Glutamatergic neuron (in vitro differentiated cells): ENCODE measurements at places on chromosomes 16 and 17.

GRCh38 chr16:82439678-82440293, 187.0 kb upstream of the CDH13 start:
- no peak overlapping the region for H3K4me3 ChIP-seq
- H3K27ac ChIP-seq, result no peak overlapping the region
- no peaks in the 10 kb centered on the region for H3K4me1 ChIP-seq
- H3K27me3 ChIP-seq, result no peaks in the 10 kb centered on the region

DNA sequence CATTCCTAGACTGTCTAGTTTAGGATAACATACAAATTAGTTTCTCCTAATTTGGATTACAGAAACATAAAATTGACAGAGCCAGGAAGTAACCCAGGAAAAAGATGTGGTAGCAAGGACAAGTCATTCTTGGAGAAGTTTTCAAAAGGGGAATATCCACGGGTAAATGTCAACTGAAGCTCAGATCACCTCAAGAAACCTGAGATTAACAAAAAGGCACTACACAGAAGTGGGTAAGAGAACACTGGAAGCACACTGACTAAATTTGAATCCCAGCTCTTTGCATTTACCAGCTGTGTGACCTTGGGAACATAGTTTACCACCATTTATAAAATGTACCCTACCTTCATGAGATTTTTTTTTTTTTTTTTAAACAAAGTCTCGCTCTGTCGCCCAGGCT, 39.4 kb downstream of the TRAF4 start:
- no peak for DNase-seq
- no peak overlapping the region for H3K4me3 ChIP-seq
- no peaks in the 10 kb centered on the region for H3K27me3 ChIP-seq
- H3K36me3 ChIP-seq, result no peaks in the 10 kb centered on the region
- H3K4me1 ChIP-seq, result no peaks in the 10 kb centered on the region

GRCh38 chr17:58337210-58337599, 8.6 kb upstream of the TSPOAP1 start:
- peaks cover 20% of the 10 kb centered on the region for H3K4me1 ChIP-seq
- no peak overlapping the region for H3K4me3 ChIP-seq
- H3K36me3 ChIP-seq, result no peaks in the 10 kb centered on the region
- H3K27me3 ChIP-seq, result peaks cover 6% of the 10 kb centered on the region

DNA sequence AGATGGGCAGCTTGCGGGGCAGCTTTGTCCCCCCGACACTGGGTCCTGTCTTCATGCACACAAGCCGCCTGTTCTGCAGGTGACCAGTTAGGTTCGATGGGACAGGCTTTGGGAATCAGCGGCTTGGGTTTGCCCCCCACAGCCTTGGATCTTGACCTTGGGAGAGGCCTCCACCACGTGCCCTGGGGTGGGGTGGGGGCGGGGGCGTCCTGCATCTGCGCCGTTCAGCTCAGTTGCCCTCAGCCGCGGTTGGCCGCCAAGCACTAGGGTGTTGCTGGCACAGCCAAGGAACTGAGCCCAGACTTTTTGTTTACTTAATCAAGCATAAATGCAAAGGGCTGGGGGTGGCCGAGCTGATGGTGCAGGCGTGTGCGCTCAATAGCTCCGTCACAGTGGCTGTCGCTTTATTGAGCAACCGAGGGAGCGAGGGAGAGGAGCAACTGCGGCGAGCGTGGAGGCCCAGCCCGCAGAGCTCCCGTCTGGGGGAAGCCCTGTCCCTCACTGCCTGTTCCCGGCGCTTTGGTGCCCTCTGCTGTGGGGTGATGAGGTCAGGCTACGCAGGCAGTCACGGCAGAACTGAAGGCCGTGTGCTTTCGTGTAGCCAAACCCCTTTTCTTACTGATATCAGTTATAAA, 33.9 kb downstream of the JPH3 start:
- DNase-seq, result peak; percentile 93
- peaks cover 7% of the 10 kb centered on the region for H3K36me3 ChIP-seq
- H3K27ac ChIP-seq, result no peak overlapping the region
- H3K4me3 ChIP-seq, result no peak overlapping the region
- H3K4me1 ChIP-seq, result no peaks in the 10 kb centered on the region

- H3K27me3 ChIP-seq, result peaks cover 2% of the 10 kb centered on the region
- no peak overlapping the region for H3K4me3 ChIP-seq
- H3K36me3 ChIP-seq, result no peaks in the 10 kb centered on the region
- H3K4me1 ChIP-seq, result no peaks in the 10 kb centered on the region
- no peak for DNase-seq
Measured at GRCh38 chr17:40582328-40582901, 17.1 kb upstream of the CCR7 start.

DNA sequence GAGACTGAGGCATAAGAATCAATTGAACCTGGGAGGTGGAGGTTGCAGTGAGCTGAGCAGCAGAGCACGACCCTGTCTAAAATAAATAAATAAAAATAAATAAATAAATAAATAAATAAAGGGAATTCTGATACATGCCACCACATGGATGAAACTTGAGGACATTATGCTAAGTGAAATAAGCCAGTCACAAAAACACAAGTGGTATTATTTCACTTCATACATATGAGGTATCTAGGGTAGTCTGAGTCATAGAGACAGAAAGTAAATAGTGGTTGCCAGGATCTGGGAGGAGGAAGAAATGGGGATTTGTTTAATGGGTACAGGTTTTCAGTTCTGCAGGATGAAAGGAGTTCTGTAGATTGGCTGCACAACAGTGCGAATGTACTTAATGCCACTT, 16.3 kb downstream of the PIPOX start:
- peaks cover 2% of the 10 kb centered on the region for H3K27me3 ChIP-seq
- no peaks in the 10 kb centered on the region for H3K36me3 ChIP-seq
- peaks cover 35% of the 10 kb centered on the region for H3K4me1 ChIP-seq
- no peak overlapping the region for H3K27ac ChIP-seq
- no peak for DNase-seq

DNA sequence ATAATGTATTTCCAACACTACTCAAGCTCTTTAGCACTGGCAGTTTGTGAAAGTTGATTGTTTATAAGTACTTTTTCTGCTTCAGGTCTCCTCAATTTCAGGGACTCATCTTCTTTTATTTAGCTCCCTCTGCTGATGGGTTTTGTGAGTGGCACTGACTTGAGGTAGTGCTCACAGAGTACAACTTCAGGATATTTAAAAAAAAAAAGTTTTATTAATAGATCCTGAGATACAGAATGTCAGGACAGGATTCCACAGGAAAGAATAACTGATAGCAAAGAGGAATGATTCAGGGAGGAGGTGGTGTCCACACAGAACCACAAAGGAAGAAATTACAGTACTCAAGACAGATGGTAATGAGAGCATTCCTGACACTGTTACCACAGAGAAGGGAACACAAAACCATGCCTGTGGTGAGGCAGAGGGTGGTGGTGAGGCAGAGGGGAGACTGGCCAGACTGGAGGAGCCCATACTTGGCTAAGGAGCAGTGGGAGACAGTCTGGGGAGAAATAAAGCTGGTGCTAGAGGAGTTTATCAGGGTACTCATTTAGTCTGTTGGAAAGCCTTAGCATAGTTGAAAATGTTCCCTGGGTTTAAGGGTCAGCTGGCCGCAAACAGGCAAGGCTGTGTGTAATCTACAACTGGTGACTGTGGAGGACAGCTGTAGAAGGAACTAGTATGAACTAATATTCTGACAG, 63.7 kb downstream of the SPAG9 start:
- peak overlapping the region; percentile 93 for H3K27ac ChIP-seq
- peak; percentile 37 for DNase-seq
- H3K27me3 ChIP-seq, result no peaks in the 10 kb centered on the region
- H3K4me1 ChIP-seq, result peaks cover 14% of the 10 kb centered on the region
- peak overlapping the region; percentile 50 for H3K4me3 ChIP-seq

DNA sequence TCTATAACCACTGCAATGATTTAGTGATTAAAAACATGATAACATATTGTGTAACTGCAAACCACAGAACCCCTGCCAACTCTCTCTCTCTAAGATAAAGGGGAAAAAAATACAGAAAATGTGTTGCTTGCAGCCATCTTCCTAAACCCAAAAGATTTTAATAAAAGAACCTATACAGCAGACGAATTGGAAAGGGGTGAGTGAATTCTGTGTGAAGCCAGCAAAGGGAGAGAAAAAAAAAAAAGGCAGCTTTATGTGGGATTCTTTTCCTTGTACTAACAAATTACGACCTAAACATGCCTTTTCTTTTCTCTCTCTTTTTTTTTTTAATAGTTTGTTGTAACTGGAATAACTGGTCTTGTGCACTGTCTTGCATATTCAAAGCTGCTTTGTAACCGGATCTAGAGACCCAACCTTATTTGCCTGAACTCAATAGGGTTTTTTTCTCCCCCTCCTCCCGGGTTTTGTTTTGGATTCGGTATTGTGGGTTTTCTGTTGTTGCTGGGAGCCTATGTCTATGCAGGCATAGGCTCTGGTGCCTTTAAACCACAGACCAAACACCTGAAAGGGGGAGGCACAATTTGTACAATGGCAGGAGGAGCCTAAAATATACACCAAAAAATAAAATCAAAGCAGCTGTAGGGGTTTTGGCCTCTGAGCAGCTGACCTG, 7.0 kb upstream of the ZFHX3 start:
- DNase-seq, result no peak
- peaks cover 6% of the 10 kb centered on the region for H3K36me3 ChIP-seq
- peaks cover 18% of the 10 kb centered on the region for H3K27me3 ChIP-seq
- H3K4me1 ChIP-seq, result peaks cover 38% of the 10 kb centered on the region
- no peak overlapping the region for H3K27ac ChIP-seq

DNA sequence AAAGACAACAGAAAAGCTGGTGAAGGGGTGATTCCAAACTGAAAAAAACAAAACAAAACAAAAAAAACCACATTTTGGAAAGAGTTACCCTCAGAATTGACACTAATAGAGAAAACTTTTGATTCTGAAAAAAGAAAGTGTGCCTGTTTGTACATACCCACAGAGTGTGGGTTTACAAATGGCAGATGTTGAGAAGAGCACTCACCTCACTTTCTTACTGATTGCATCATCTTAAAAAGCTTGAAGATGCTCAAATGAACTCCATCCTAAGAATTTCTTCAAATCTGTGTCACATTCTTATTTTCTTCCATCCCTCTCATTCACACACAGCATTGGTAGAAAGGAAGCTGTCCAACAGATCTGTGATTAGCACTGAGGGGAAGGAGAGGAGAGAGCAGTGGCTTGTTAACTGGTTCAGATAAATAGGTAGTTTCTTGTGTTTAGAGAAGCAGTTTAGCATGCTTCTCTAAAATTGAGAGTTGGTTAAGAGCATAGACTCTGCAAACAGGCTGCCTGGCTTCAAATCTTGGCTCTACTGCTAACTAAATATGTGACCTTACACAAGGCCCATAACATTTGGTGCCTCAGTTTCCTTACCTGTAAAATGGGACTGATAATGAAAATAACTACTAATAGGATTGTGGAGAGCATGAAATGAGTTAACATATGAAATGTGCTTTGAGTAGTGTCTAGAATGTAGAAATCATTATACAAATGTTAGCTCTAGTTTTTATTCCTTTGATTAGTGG, 6.9 kb downstream of the GNAO1 start:
- DNase-seq, result no peak
- peaks cover 23% of the 10 kb centered on the region for H3K4me1 ChIP-seq
- no peaks in the 10 kb centered on the region for H3K36me3 ChIP-seq
- peaks cover 1% of the 10 kb centered on the region for H3K27me3 ChIP-seq
- H3K27ac ChIP-seq, result peak overlapping the region; percentile 39
- peak overlapping the region; percentile 79 for H3K4me3 ChIP-seq

DNA sequence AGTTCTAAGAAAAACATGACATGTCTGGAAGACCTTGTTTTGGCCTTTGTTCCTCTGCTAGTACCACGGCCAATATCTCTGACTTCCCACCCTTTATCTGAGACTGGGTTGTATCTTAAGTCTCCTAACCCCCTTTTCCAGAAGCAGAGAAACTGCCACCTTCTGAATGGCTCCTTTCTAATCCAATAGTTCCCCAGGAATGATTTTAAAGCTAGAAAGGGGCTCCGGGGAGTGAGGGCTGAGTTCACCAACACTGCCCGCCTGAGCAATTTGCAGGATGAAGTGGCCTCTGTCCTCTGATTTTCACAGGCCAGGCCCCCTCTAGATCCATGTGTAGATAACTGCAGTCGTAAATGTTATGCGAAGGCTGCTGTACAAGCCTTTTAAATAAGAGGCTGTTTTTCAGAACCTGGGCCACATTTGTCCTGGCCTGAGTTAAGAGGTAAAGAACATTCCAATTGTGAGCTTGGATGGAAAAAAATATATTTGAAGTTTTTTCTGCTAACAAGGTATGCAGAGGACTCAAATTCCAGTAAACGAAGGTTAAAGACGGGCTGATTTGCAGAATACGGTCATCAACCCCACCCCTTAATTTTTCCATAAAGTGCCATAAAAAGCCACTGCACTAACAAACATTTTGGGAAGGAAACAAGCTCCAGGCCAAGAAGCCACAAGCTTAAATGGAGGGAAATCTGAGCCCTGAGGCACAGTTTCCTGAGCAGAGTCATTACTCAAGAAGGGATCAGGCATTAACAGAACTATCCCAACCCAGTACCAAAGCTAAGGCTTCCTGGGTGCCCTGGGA, 117.0 kb upstream of the MAF start:
- no peaks in the 10 kb centered on the region for H3K36me3 ChIP-seq
- no peaks in the 10 kb centered on the region for H3K4me1 ChIP-seq
- H3K4me3 ChIP-seq, result no peak overlapping the region
- no peak for DNase-seq
- H3K27me3 ChIP-seq, result peaks cover 2% of the 10 kb centered on the region

DNA sequence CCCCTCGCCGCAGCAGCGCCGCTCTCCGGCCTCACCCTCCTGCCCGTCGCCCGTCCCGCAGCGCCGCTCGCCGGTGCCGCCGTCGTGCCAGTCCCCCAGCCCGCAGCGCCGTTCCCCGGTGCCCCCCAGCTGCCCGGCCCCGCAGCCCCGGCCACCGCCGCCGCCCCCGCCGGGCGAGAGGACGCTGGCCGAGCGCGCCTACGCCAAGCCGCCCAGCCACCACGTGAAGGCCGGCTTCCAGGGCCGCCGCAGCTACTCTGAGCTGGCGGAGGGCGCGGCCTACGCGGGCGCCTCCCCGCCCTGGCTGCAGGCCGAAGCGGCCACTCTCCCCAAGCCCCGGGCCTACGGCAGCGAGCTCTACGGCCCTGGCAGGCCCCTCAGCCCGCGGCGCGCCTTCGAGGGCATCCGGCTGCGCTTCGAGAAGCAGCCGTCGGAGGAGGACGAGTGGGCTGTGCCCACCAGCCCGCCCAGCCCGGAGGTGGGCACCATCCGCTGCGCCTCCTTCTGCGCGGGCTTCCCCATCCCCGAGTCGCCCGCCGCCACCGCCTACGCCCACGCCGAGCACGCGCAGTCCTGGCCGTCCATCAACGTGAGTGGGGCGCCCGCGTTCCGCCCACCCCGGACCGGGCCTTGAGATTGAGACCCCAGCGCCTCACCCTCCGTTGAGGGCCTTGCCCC, 15.0 kb downstream of the TBKBP1 start:
- no peak overlapping the region for H3K4me3 ChIP-seq
- H3K36me3 ChIP-seq, result peaks cover 7% of the 10 kb centered on the region
- H3K27ac ChIP-seq, result no peak overlapping the region
- peaks cover 7% of the 10 kb centered on the region for H3K4me1 ChIP-seq
- peak; percentile 65 for DNase-seq
